ENCODE measurements at places on chromosomes 3 and 15.
A peak's percentile ranks its signal among the peaks of the same experiment; 100 is the strongest.

DNA sequence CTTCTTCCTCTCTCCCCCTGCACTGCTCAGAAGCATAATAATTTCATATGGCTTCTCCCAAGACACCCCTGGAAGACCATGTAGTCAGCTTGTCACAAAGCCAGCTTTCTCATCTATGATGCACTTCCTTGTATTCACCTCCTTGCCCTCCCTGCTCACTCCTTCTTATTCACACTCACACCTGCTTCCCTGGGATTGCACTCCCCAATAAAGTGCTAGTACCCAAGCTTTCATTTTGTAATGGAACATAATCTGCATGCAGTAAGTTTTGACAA lies 76.9 kb upstream of the FRMD4B start:
- DNase-seq = no peak

- no peak for DNase-seq
These were observed 5.9 kb downstream of the CASR start for GRCh38 chr3:122189357-122189756.

GRCh38 chr3:46675843-46676567 lies 17.5 kb downstream of the ALS2CL start:
- no peak for DNase-seq

DNA sequence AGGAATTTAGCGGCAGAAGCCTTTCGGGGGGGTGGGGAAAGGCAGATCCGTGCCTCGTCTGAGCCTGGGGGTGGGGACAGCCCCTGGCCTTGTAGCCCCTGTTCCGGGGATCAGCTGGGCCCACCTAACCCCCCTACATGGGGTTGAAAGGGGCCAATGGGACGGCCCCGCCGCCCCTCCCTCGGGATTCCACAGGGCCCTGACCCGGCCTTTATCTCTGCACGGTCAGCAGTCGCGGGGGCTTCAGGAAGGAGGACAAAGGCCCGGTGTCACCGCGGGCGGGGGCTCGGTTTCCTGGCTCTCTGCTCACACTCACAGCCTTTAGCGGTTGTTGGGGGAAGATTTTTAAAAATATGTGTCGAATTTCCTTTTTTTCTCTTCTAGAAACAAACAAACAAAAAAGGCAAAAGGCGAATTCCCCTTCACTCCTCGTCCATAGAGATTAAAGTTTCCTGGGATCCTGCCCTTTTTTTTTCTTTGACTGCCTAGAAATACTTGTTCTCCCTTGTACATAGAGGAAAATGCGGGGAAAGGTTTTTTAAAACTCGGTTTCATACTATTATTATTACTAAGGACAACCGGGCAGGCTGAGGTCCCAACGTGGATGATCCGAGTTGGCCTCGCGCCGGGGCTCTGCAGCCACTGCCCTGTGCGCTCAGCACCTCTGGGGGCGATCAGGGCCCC lies 7.9 kb downstream of the FOXL2 start:
- no peak for DNase-seq

DNA sequence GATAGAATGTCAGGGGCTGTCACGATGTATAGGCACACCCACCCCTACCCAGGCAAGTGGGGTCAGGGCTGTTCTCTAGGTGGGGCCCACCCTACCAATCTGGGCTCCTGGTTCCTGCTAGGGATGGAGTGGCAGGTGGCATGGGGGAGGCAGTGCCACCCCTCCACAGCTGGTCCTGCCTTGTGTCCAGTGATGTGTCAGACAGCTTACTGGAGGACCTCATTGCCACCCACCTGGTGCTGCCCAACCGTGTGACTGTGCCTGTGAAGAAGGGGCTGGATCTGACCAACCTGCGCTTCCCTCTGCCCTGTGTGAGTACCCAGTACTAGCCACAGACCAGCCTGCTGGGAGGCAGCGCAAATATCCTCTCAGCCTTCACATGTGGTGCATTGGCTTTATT lies 27.5 kb downstream of the ESYT3 start:
- DNase-seq = no peak

DNA sequence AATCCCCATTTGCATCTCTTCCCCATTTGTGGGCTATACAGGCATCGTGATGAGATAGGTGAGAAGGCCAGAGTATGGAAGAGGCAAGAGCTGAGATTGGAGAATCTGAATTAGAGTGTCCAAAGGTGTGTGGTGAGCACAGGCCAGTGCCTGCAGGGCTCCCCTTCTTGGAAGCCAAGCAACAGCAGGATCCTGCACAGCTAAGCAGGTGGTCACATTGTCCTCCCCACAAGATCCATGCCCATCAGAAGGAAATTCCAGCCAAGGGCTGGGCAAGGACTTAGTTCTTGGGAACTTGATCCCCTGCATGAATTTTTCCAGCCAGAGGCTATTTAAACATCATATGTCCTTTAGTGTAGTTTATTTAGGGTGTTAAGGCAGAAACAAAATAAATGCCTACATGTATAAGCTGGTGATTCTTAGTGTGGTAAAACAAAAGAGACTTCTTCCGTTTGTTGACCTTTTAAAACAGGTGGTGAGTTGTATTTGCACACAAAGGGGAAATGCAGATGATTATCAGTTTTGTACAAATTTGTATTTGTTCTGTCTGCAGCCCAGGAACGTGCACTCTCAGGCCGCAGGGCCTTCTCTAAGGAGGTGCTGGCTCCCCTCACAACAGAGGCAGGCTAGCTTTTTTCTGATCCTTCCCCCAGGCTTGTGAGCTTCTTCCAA lies 110.2 kb downstream of the PLCL2 start:
- DNase-seq = no peak

DNA sequence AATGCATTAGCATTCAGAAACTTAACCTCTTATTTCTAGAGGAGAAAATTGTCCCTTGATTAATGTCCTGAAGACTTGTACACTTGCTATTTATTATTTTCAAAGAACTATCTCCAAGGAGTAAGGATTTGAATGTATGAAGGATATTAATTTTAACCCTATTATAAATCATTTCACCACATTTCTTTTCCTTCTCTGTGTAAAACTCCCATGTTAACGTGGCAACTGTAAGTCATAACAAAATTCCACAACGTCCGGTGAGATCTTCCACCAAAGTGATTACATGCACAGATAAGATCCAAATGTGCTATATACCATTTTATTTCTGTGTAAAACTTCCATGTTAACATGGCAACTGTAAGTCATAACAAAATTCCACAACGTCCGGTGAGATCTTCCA lies 229.1 kb upstream of the ARHGEF26 start:
- DNase-seq = no peak

DNA sequence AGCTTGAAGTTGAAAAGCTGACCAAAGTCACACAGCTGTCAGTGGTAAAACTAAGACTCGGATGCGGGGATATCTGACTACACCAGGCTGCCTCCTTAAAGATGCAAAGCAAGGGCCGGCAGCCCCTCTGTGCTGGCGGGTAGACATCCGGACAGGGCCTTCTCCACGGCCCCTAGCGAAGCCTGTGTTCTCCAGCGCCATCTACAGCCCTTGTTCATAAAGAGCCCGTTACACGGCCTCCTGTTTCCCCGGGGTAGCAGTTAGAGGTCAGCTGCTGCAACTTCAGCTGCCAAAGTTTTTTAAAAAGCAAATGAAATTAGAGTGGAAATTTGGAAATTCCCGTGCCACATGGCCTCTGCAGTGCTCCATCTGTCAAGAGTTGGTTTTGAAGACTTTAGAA lies 383.0 kb downstream of the TBL1XR1 start:
- no peak for DNase-seq

DNA sequence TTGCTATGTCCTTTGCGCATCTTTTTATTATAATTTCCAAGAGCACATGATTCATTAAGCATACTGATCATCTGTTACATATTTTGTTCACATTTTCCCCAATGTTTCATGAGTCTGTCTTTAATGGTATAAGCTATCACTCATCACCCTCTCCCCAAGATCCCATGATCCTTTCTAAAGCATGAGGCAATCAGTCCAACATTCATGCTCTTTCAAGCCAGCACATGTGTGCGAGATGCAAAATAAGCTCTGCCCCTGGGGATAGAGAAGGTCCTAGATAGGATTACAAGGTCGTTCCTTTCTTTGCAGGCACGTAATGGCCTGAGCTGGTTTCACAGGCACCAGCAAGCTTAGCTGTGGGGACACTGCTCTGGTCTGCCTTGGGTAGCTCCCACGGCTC lies 32.2 kb upstream of the B3GNT5 start:
- no peak for DNase-seq

DNA sequence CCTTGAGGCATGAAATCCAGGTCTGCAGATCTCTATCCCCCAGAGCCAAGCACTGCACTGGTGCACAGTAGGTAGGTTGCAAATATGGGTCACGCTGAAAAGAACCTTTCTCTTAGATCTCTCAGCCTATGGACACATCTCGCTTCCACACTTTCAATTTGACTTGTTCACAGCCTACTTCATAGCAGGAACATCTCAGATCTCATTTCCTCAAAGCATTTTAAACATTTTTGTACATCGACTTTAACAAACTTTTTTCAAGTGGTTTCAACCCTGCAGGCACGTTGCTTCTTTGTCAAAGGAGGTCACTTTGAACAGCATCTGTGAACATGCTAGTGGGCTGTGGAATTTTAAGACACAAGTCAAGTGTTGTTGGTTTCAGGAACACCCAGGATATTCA lies 76.0 kb downstream of the SLC12A8 start:
- no peak for DNase-seq

DNA sequence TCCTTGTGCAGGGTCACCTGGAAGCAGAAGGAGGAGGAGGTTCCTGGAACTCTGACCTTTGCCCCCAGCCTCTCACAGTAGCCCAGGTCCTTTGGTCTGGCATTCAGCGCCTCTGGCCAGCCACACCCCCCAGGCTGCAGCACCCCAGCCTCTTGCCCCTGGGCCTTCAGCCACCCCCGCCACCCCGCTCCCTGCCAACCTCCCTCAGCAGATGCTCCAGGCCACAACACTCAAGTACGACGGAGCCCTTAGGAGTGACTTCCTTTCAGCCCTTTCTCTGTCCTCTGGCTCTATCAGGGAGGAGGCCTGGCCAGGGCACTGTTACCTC lies 45.2 kb downstream of the GRIP2 start:
- no peak for DNase-seq

- DNase-seq = no peak
These were observed 154.9 kb downstream of the LEKR1 start for GRCh38 chr3:156981005-156981404.

DNA sequence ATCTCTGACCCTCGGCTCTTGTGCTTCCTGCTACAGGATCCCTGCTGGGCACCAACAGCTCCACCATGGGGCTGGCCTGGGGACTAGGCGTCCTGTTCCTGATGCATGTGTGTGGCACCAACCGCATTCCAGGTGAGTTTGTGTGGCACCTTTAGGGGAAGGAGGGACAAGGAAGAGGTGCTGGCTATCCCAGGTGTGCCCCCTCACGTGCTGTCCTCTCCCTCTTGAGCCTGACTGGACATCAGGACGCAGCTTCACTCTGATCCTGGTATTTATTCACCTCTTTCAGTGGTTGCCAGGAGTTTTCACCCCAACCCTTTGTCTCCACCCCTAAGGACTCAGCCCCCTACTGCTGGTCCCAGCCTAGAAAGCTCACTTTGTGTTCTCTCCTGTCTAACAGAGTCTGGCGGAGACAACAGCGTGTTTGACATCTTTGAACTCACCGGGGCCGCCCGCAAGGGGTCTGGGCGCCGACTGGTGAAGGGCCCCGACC lies 960 bp downstream of the THBS1 start:
- DNase-seq = peak; percentile 70

DNA sequence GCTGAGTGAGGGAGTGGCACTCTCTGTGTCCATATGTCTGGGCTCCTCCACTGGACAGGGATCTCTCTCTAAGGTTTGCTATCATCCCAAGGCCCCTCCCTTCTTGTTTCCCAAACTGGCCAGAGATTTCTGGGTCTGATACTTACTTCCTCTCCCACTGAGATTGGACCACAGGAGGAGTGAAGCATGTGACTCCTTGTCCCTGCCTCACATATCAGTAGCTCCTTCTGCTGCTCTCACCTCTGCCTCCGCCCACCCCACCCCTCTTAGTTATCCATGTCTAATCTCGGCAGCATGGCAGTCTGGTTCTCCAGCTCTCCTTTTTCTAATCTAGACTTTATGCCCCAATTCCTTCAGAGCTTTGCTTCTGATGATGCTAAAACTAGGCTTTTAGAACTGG lies 223.1 kb downstream of the RPLP1 start:
- no peak for DNase-seq

GRCh38 chr15:34591306-34591705 lies 7.9 kb upstream of the GOLGA8B start:
- DNase-seq = no peak

- DNase-seq = no peak
These were observed 224.3 kb upstream of the SOX2 start for GRCh38 chr3:181487236-181487978.

DNA sequence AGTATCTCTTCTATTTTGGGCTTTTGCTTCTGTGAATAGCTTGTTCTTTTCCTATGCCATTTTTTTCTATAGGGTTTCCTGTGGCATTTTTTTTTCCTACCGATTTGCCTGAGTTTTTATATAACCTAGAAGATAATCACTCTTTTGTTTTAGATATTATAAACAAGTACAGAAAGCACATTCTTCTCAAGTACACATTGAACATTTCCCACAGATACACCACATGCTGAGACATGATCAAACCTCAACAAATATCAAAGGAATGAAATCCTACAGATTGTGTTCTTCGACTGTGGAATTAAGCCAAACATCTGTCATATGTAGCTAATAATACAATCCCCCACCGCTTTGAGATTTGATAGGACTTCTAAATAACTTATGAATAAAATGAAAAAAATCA lies 9.1 kb upstream of the FEM1B start:
- no peak for DNase-seq

- no peak for DNase-seq
These were observed 67.2 kb upstream of the XCR1 start for GRCh38 chr3:46094506-46094905.

DNA sequence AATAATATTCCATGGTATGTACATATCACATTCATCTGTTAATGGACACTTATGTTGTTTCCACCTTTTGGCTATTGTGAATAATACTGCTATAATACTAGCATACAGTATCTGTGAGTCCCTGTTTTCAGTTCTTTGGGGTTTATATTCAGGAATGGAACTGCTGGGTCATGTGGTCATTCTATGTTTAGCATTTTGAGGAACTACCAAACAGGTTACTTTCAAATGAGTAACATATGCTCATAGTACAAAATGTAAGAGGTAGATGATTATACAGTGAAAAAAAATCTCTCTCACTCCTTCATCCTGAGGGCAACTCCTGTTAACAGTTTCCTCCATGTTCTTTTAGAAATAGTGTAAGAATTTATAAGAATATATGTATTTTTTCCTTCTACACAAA lies 162.2 kb downstream of the PLD1 start:
- DNase-seq = no peak

GRCh38 chr15:81334768-81335435 lies 11.0 kb upstream of the STARD5 start:
- DNase-seq = no peak

DNA sequence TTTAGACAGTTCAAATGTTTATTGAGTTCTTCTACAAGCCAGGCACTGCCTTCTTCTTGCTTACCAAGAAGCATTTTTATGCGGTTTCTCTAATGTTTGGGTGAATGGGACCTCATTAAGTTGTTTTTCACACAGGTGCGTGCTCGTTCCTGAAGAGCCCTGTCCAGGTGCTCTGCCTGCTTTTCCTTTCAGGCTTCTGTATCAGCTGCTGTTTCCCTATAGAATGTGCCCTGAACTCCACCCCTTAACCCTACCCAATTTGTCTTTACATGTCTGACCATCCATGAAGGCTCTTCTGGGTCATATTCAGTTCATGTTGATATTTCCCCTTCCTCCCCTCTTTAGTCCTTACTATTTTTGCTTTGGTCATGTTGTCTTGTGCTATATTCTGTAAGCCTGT lies 22.4 kb upstream of the GOLGA6L10 start:
- no peak for DNase-seq

- no peak for DNase-seq
These were observed 141.4 kb upstream of the SLC6A11 start for GRCh38 chr3:10674578-10674977.
